ENCODE measurements at places on chromosomes 4 and X. TPM values are rescaled to one million over a fixed set of nuclear protein-coding genes. Genes with fewer than 3 reads are reported as not detected.
A peak's percentile ranks its signal among the peaks of the same experiment; 100 is the strongest.

GRCh38 chr4:6896035-6896434 is 13.6 kb upstream of the TBC1D14 start:
- H3K36me3 ChIP-seq, result no peaks in the 10 kb centered on the region
- H3K4me3 ChIP-seq, result no peak overlapping the region
- no peak for DNase-seq
- no peaks in the 10 kb centered on the region for H3K27me3 ChIP-seq
- no peak overlapping the region for H3K27ac ChIP-seq

The CT47B1 gene
- total RNA-seq, result not detected

DNA sequence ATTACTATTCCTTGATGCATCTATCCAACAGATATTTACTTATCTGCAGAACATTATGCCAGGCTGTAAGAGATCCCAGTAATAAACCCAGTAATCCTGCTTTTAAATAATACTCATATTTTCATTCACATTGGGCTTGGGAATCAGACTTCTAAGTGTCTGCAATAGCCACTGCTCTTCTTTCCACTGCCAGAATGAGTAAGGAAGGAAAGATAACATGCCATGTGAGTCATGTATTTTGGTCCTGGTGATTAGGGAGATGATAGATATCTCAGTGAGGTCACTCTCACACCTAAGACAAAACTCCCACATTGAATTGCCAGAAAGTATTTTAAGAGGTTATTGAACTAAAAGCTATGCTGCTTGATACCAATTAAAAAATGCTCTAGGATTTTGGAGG is 13.9 kb upstream of the HEPH start:
- H3K4me1 ChIP-seq, result no peaks in the 10 kb centered on the region
- H3K27me3 ChIP-seq, result no peaks in the 10 kb centered on the region
- no peak overlapping the region for H3K4me3 ChIP-seq
- no peak for DNase-seq

DNA sequence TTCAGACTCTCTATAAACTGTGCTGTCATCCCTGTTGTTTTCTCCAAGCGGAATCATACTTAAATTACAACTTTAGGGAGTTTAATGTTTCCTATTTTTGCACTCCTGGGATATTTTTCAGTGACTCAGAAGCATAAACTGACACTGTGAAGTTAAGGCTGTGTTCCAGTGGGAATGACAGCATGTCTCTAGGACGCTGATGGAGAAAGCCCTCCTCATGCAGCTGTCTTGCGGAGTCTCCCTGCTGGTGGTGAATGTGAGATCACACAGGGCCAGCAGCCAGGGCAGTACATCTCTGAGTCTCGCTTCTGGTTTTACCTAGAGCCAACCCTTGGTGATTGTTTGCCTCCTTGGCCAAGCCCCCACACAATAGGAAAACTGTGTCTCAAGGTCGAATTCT is 53.3 kb downstream of the NFKB1 start:
- H3K4me3 ChIP-seq, result no peak overlapping the region
- H3K4me1 ChIP-seq, result peaks cover 15% of the 10 kb centered on the region
- peaks cover 24% of the 10 kb centered on the region for H3K36me3 ChIP-seq
- no peak overlapping the region for H3K27ac ChIP-seq
- no peaks in the 10 kb centered on the region for H3K27me3 ChIP-seq

- no peak for DNase-seq
- H3K27ac ChIP-seq, result no peak overlapping the region
- H3K4me3 ChIP-seq, result no peak overlapping the region
- peaks cover 31% of the 10 kb centered on the region for H3K27me3 ChIP-seq
Measured at GRCh38 chrX:39288592-39288991, 487.3 kb downstream of the MID1IP1 start.

The HELT gene
- not detected for total RNA-seq

- H3K27ac ChIP-seq, result no peak overlapping the region
- H3K4me1 ChIP-seq, result peaks cover 14% of the 10 kb centered on the region
- no peak overlapping the region for H3K4me3 ChIP-seq
Measured at GRCh38 chr4:5366421-5366820, 315.1 kb downstream of the STK32B start.

DNA sequence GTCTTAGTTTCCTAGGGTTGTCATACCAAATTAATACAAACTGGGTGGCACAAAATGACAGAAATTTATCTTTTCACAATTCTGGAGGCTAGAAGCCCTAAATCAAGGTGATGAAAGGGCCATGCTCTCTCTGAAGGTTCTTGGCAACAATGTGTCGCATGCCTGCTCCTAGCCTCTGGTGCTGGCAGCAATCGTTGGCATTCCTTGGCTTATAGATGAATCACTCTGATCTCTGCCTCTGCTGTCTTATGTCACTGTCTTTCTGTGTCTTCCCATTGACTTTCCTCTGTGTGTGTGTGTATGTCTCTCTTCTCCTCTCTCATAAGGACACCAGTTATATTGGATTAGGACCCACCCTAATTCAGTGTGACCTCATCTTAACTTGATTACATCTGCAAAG is 15.9 kb upstream of the INTU start:
- no peak overlapping the region for H3K27ac ChIP-seq
- no peaks in the 10 kb centered on the region for H3K36me3 ChIP-seq
- DNase-seq, result no peak
- no peaks in the 10 kb centered on the region for H3K4me1 ChIP-seq

DNA sequence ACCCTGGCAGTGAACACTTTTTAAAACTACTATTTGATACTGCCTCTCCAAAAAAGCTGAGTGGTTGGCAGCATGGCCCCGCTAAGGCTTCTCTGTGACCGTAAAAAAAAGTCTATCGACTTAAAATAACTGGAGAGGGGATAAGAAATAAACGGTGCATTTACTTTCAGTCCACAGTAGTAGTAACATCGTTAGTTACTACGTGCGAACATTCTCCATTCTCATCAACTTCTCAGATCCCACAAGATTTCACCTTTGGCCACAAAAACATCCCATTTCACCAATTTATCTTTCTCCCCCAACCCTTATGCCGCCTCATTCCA is 524 bp upstream of the EXOSC9 start:
- peaks cover 29% of the 10 kb centered on the region for H3K36me3 ChIP-seq
- DNase-seq, result no peak
- no peaks in the 10 kb centered on the region for H3K27me3 ChIP-seq
- peak overlapping the region; percentile 86 for H3K4me3 ChIP-seq

The JCHAIN gene
- total RNA-seq, result not detected

Data from MCF 10A (cell line).